ENCODE measurements at places on chromosomes 1 and 21. TPM values are rescaled to one million over a fixed set of nuclear protein-coding genes. Genes with fewer than 3 reads are reported as not detected.

The ELAVL4 gene
- total RNA-seq: not detected

The DMBX1 gene
- 0.70 TPM for total RNA-seq

The TIAM1 gene
- 0.69 TPM for total RNA-seq

The TOR1AIP2 gene
- total RNA-seq: 18.4 TPM

The NUAK2 gene
- 28.8 TPM for total RNA-seq
